ENCODE measurements at places on chromosomes 4 and X.

GRCh38 chr4:79253924-79254323 is 71.9 kb downstream of the NAA11 start:
- DNase-seq, result no peak

GRCh38 chr4:76016393-76016792 is 6.9 kb downstream of the CXCL10 start:
- no peak for DNase-seq

DNA sequence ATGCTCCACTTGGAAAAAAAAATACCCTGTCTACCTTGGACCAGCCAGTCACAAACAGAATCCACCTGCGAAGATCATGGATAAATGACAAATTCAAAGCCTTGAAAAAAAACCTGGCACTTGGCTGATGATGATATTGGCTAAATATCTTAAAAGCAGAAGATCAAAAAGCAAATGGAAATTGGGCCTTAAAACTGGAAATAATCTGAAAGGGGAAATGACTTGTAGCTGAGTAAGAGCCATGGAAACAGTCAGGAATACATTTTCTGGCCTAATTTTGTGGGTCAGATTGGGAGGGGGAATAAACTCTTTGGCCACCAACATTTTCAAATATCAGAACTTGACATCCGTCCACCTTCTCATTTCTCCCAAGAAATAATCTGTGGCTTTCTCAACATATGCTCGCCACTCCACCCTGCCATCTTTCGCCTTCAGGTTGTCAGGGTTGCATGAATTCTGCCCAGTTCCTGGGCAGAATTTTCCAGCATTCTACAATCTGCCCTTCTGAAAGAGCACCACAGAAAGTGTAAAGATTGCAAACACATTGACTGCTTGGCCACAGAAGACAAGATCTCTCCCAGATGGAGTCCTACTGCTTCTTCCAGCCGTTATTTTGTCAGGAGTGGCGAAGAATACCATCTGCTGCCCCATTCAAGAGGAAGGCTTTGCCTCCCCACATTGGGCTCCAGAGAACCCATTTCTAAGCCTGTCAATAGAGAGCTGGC is 1.7 kb upstream of the NDP start:
- no peak for DNase-seq

GRCh38 chr4:175457956-175458355 is 354.1 kb downstream of the GPM6A start:
- no peak for DNase-seq

- no peak for DNase-seq
Measured at GRCh38 chr4:104163820-104164219, 330.9 kb downstream of the CXXC4 start.

- DNase-seq, result no peak
Measured at GRCh38 chrX:133970076-133970475, 15.3 kb downstream of the GPC3 start.

- no peak for DNase-seq
Measured at GRCh38 chr4:161519611-161520010, 644.2 kb downstream of the FSTL5 start.
